Kasumi-1 (cell line): ENCODE measurements at places on chromosomes 12 and 14.
A peak's percentile ranks its signal among the peaks of the same experiment; 100 is the strongest.

- no peak for DNase-seq
Measured at GRCh38 chr12:92065018-92065499, 80.6 kb downstream of the BTG1 start.

GRCh38 chr14:25628390-25628789, 578.4 kb upstream of the STXBP6 start:
- no peak for DNase-seq

DNA sequence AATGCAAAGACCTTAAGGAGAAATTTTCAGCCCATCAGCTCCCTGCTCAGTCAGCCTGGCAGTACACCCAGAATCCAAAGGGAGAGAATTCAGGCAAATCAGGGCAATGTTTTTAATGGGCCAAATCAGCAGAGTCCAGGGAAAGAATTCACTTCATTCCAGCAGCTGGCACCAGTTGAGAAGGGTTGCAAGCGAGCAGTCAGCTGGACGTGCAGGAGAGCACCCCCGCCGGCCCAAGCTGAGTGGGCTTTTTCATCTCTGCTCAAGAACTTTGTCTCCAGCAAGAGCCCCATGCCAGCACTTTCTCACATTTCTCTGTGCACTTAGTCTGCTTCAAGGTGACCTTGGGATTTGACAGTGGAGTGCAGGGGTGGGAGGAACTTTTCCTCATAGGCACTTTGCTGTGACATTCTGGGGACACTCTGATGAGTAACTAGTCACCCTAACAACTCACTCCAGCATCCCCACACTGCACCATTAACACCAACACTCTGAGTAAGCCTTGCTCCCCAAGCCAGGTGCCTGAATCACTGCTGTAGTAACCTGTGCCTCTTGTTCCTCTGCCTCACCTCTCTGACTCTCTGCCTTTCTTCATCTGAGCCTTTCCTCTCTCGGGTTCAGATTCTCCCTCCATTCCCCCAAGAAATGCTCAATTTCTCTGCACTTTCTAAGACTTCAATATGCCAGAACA, 2.2 kb downstream of the ENDOU start:
- no peak for DNase-seq

GRCh38 chr14:28780843-28781820, 14.5 kb downstream of the FOXG1 start:
- DNase-seq = no peak

- peak; percentile 80 for DNase-seq
Measured at GRCh38 chr12:124550123-124551089, 17.0 kb downstream of the NCOR2 start.

- no peak for DNase-seq
Measured at GRCh38 chr12:109741286-109741969, 27.8 kb downstream of the FAM222A start.

DNA sequence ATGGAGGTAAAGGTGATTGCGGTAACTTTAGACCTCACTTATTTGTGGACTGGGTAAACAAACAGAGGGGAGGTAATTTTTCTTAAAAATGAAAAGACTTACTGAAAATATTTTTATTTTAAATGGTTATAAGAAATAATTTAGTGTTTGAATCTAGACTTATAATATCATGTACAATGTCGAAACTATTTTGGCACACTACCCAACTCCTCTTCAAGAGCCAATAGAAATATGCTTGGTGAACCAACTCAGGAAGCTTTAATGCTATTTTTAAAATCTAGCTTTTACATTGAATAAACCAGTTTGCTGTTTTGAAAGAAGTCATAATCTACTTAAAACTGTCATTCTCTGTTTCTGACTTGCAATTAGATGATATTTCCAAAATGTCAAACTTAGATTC, 175.8 kb upstream of the NPAS3 start:
- no peak for DNase-seq

DNA sequence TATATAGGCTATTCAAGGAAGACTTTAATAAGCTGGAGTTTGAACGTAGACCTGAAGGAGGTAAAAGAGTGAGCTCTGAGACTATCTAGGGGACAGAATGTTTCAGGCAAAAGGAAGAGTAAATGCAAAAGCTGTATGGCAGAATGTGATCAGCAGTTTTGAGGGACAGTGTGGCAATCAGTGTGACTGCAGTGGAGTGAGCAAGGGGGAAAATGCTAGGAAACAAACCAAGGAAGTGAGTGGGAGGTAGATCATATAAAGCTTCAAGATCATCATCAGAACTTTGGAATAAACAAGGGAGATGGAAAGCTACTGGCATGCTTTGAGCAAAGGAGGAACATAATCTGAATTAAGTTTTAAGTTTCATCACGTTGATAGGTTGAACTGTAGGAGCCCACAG, 67.5 kb upstream of the BTG1 start:
- DNase-seq = no peak

- DNase-seq = no peak
Measured at GRCh38 chr14:39861229-39861600, 429.0 kb upstream of the FBXO33 start.

GRCh38 chr14:86462193-86462753, 932.3 kb downstream of the FLRT2 start:
- peak; percentile 39 for DNase-seq

GRCh38 chr14:91413547-91414474, 3.8 kb downstream of the CCDC88C start:
- no peak for DNase-seq

- no peak for DNase-seq
Measured at GRCh38 chr12:117968151-117968789, 520 bp downstream of the KSR2 start.

GRCh38 chr12:40697566-40698259, 5.5 kb downstream of the CNTN1 start:
- DNase-seq = no peak

DNA sequence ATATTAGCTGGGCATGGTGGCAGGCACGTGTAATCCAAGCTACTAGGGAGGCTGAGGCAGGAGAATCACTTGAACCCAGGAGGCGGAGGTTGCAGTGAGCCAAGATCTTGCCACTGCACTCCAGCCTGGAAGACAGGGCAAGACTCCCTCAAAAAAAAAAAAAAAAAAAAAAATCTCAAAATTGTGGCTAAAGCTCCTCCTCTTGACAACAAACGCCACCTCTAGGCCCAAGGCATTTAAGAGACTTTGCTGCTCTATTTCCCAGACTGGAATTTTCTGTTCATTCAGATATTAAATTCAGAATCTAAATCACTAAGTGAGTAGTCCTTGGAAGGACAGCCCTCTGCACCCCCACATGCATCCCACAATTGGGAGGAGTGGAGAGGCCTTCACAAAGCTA, 1.4 kb downstream of the ZFYVE1 start:
- DNase-seq = no peak

DNA sequence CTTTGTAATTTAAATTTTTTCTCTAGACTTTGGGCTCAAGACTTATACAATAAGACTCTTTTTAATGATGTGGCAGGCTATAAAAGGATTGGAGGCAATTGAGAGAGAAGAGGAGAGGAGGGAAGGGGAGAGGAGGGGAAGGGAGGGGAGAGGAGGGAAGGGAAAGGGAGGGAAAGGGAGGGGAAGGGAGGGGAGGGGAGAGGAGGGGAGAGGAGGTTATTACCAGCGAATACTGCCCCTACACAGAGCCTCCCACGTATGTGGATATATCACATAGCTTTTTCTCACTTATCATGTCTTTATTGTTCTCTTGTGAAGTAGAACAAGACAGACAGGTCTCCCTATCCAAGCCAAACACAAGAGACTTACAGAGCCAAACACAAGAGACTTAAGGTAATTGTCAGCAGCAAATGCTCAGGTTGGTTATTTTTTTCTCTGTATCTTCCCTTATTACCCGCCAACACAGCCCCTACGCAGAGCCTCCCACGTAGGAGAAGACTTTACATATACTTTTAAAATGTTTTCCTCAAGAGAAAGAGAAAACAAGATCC, 63.1 kb downstream of the DRAM1 start:
- DNase-seq = no peak

DNA sequence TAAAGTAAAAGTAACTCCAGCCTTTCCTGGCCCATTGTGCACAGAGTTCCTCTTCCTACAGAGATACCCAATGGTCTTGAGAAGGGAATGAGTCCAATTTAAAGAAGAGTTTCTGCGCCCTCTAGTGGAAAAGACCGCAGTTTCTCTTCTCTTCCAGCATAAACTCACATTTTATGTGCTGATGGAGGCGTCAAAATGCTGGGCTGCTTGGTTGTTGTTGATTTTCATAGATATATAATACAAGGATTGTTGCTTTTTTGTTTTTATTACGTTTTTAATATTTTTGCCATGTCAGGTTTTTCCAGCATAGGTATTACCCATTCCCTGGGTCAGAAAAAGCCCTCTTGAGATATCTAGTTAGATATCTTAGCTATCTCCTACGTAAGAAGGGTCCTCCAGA, 356.9 kb upstream of the STXBP6 start:
- DNase-seq = peak; percentile 84

- DNase-seq = peak; percentile 89
Measured at GRCh38 chr12:111444925-111445725, 39.4 kb downstream of the SH2B3 start.

DNA sequence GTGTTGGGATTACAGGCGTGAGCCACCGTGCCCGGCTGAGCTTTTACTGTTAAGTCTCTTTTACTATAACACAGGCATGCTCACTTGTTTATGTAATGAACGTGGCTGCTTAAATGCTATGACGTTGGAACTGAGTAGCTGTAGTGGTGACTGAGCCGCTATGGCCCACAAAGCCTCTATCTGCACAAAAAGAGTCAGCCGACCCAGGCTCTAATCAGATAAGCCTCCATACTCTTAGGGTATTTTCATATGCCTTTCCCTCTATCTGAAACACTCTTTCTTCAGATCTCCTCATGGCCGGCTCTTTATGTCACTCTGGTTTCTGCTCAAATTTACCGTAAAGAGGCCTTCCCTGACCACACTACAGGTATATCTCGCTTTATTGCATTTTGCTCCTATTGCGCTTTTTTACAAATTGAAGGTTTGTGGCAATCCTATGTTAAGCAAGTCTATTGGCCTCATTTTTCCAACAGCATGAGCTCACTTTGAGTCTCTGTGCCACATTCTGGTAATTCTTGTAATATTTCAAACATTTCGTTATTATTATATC, 8.0 kb downstream of the SLC2A14 start:
- DNase-seq = no peak

DNA sequence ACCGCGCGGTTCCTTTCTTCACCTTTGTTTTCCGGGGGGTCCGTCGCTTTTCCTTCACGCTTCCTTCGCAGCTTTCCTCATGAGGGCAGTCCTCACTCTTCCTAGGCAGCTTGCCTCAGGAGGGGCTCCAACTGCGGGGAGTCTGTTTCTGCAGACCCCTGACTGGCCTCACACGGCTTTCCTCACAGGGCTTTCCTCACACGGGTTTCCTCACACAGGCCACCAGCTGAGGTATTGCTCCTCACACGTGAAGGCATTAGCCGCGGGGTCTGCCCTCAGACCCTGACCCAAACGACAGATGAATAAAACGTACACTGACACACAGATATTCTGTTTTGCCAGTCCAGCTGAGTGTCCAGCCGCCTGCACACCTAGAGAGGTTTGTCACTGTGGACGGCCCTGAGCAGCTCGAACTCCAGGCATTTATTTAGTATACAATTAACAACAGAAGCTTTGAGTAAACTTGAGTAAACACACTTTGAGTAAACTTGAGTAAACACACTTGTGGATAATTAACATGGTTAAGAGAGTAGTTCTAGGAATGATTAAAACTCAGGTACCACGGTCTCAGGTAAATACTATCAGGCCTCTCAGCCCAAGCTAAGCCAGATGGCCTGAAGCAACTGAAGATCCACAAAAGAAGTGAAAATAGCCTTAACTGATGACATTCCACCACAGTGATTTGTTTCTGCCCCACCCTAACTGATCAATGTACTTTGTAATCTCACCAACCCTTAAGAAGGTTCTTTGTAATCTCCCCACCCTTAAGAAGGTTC, 16.1 kb upstream of the LYZ start:
- no peak for DNase-seq

GRCh38 chr12:57216921-57217879, 606 bp downstream of the NXPH4 start:
- DNase-seq = no peak

DNA sequence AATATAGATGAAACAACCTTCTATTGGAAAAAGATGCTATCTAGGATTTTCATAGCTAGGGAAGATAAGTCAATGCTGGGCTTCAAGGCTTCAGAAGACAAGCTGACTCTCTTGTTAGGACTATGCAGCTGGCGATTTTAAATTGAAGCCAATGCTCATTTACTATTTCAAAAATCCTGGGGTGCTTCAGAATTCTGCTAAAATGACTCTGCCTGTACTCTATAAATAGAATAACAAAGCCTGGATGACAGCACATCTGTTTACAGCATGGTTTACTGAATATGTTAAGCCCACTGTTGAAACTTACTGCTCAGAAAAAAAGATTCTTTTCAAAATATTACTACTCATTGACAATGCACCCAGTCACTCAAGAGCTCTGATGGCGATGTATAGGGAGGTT, 155.1 kb downstream of the PIK3C2G start:
- no peak for DNase-seq

- no peak for DNase-seq
Measured at GRCh38 chr12:79690142-79690637, 574 bp downstream of the PAWR start.

DNA sequence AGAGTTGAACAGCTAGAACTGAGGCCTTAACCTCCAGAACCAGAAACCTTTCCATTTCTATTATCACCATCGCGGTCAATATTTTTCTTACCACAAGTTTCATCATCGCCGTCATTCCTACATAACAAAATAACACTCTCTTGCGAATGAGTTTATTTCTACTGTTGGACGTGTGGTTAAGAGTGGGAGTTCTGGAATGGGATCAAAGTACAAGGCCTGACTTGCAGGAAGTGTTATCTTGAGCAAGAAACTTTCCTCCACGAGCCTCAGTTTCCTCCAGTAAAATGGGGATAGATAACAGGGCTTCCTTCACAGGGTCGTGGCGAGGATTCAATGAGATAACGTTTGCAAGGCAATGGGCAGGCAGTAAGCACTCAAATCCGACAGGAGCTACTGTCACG, 652 bp downstream of the SART3 start:
- peak; percentile 20 for DNase-seq

DNA sequence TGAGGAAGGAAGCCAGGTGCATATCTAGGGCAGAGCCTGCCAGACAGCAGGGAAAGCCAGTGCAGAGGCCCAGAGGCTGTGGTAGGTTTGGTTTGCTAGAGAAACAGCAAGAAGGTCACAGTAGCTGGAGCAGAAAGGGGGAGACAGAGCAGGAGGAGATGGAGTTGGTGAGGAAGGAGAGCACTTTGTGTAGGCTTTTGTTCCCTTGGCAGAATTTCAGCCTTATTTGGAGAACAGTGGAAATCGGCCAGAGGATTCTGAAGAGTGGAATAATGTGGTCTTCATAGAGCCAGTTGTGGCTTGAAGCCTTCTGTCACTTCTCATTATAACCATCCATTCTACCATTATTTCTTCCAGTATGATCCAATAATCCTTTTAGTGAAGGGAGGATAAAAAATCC, 212.9 kb upstream of the FAR2 start:
- peak; percentile 18 for DNase-seq
